Activated CD4-positive, alpha-beta T cell treated with anti-CD3 and anti-CD28 coated beads for 4 hours (primary cell): ENCODE measurements at places on chromosomes 16 and 17.

GRCh38 chr16:13961099-13961811 lies 41.3 kb downstream of the ERCC4 start:
- DNase-seq, result no peak

DNA sequence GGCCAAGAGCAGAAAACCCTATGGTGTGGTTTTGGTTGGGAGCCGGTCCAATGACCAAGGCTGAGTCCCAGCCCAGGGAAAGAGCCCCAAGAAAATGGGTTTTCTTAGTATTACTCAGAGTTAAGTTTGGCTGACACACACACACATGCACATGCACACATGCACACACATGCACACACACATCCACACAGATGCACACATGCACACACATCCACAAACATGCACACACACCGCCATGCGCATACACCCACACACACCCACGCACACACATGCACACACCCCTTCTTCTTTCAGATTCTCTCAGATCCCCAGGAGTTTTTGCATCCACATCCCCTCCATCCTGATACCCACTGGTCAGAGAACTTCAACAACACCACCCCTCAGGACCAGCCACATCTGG lies 9.1 kb downstream of the ABCC12 start:
- DNase-seq, result no peak

DNA sequence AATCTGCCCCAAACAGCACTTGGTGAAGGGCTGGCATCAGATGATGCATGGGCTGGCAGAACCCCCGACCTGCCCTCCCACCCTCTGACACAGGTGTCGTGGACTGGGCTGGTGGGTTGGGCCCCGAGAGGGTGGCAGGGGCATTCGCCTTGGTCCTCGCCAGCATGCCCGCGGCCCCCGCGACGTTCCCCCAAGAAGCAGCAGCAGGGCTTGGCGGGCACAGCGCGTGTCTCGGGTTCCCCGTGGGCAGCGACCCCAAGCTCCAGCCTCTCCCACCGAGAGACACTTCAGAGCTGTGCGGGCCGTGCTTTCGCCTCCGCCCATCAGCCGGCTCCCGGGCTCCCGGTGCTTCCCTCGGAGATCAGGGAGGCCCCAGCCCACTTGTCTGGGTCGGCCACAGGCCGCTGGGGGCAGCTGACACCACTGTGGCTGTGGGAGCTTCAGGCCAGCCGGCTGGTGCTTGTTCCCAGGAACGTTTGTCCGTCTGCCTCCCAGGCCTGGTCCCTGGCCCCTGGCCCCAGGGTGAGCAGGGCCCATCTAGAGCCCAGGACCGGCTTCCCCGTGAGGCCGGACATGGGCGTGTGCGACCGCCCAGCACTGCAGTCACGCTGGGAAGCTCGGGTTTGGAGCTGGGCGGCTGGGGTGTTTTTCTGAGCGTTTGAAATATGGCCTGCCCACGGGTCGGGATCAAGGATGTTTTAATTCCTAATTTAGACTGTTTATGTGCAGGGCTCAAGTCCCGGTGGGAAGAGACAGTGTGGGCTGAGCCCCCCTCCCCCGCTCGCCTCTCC lies 16.6 kb downstream of the CACNA1H start:
- no peak for DNase-seq

DNA sequence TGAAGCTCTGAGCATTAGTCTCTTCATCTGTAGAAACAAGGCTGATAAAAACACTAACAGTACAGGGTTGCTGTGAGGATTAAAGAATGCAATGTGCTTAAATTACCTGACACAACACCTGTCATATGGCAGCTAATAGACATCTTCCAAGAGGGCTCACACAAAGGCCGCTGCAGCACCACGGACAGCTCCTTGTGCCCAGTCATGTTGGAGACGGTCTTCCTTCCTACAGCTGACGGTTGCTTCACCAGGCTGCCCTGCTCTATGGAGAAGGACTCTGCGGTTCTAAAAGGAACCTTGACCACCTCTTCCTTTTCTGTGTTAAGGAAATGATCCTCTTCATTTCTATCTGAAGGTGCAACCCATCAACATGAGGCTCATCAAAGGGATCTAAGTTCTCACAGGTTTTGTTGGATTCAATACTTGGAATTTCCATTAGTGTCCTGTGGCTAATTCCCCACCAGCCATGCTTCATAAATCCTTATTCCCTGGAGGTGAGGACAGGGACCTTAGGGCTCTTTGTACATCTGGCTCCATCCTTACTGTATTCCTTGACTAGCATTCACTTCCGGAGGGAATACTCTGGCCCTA lies 138.9 kb upstream of the CES5A start:
- DNase-seq, result peak; percentile 3

DNA sequence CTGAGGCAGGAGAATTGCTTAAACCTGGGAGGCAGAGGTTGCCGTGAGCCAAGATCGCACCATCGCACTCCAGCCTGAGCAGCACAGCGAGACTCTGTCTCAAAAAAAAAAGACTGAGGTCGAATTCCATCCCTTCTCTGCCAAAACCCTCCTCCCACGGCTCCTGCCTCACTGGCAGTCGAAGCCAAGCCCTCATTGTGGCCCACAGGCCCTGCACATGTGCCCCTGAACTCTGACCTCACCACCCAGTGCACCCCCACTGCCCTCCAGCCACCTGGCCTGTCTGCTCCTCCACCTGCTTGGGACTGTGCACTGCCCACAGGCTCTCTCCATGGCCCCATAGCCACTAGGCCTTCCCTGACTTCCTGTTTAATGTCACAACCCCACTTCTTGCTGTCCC lies 7.0 kb downstream of the MYO15A start:
- DNase-seq, result no peak

GRCh38 chr16:11233727-11234376 lies 22.2 kb downstream of the SOCS1 start:
- DNase-seq, result peak; percentile 76

- peak; percentile 27 for DNase-seq
Measured at GRCh38 chr17:74960570-74961342, 11.8 kb downstream of the HID1 start.

GRCh38 chr17:58337600-58338453 lies 9.2 kb upstream of the TSPOAP1 start:
- peak; percentile 96 for DNase-seq

DNA sequence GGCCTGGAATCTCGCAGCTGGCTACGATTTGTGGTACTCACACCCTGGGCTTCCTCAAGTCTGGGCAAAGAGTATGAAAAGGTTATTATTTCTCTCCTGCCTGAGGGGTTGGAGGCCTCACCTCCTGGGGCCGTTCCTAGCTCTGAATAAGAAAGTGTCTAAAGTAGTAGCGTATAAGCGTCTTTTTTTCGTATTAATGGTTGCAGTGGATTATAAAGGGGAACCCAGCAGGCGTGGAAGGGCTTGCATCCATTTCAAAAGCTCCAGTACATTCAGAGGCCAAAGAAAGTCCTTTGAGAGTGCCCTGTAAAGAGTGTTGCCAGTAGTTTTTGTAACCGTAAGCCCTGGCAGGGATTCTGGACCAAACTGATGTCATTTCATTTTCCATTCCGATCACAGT lies 72.2 kb upstream of the MPHOSPH6 start:
- DNase-seq, result no peak

DNA sequence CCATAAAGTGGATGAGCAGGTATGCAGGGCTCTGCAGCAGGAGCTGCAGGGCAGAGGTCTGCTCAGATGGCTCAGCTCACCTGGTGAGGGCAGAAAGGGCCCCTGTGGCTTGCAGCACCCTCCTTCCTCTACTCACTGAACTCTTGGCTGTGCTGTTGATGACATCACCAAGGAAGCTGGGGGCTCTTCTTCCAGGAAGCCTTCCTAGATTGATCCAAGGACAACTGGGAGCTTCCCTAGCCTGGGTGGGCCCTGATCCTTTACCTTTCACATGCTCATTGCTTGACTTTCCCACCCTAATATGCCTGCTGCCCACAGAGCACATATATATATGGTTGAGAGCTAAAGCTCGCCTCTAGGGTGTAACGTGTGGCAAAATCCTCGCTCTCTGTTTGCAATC lies 2.5 kb downstream of the KIF19 start:
- no peak for DNase-seq

DNA sequence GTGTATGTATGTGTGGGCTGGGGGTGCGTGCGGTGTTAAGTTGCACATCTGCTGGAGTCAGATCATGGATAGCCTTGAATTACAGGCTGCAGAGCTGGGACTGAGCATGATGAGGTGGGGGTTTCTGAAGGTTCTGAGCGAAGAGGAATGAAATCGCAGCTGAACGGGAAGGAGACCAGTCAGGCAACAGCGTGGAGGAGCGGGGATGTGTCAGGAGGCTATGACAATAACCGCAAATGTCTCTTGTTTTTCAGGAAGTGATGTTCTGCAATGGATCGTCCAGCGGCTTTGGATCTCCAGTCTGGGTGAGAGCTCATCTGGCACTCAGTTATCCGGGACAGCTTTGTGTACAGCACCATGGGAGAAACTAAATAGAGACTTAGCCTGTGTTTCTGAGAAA lies 20.9 kb downstream of the RGS9 start:
- no peak for DNase-seq

DNA sequence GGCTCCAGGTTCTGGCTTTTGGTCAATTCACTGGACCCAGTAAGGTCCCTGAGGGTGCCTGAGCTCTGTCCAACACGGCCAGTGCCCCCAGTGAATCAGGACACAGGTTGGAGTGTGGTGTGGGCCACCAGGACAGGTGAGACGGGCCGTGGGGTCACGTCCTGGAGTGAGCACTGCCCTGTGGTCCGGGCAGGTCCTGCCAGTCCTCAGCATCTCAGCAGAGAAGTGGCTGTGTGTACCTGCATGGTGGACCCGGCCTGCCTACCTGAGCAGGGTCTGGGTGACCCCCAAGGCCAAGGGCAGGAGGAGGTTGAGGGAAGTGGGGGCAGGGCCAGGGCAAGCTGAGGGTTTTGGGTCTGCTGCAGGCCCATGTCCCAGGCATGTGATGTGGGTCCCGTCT lies 1.9 kb upstream of the GNG13 start:
- no peak for DNase-seq

- no peak for DNase-seq
Measured at GRCh38 chr17:46977348-46977747, 1.7 kb downstream of the RPRML start.

GRCh38 chr17:69390795-69391501 lies 23.5 kb upstream of the MAP2K6 start:
- DNase-seq, result no peak

DNA sequence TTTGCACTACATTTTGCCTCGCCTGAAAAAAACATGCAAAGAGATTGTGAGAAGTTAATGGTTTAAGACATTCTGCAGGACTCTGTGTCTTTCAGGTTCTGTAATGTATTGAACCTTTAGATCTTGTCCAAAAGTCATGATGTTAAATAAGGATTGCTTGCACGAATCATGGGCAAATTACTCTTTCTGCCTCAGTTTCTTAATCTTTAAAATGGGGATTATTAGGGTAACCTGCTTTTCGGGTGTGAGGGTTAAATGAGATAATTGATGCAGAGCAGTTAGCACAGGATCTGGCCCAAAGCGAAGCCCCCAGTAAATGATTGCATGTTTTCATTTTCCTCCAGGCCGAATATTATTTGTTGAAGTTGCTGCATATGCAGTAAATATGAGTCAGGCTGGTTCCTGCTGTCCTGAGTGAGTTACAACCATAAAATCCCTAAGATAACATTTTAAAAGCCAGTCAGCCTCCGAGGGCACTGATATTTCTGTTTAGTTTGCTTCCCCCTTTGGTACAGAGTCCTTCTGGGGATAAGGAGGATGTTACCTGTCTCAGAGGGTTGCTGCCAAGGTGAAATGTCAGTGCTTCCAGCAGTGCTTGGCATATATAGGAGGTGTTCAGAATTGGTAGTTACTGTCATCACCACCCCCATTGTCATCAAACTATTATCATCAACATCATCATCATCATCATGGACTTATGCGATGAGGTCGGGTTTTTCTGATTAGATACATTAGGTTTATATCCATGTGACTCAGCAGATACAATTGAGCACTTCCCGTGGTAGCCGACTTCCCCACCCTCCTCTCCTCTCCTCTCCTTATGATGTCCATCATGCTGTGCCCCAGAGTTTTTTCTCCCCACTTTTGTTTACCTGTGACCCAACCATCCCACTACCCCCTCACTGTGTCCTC lies 20.6 kb upstream of the ARHGAP17 start:
- no peak for DNase-seq

DNA sequence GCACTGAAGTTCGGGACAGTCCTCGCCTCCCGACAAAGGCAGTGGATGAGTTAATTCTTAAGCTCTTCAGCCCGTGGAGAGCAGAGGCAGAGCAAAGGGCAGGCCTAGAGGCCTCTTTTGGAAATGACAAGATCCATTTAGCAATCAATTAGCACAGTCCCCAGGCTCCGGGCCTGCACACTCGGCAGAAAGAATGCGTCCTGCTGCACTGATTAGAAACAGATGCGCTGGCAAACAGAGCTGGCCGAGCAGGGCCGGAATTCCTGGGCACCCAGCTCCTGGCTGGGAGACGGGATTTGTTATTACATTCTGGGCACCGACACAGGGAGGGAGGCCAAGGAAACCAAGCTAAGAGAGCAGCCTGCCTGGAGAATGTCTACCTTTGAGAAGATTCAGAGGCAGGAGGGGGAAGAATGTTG lies 162.9 kb downstream of the COPRS start:
- no peak for DNase-seq

- DNase-seq, result no peak
Measured at GRCh38 chr17:6509921-6510320, 46.4 kb downstream of the PITPNM3 start.

DNA sequence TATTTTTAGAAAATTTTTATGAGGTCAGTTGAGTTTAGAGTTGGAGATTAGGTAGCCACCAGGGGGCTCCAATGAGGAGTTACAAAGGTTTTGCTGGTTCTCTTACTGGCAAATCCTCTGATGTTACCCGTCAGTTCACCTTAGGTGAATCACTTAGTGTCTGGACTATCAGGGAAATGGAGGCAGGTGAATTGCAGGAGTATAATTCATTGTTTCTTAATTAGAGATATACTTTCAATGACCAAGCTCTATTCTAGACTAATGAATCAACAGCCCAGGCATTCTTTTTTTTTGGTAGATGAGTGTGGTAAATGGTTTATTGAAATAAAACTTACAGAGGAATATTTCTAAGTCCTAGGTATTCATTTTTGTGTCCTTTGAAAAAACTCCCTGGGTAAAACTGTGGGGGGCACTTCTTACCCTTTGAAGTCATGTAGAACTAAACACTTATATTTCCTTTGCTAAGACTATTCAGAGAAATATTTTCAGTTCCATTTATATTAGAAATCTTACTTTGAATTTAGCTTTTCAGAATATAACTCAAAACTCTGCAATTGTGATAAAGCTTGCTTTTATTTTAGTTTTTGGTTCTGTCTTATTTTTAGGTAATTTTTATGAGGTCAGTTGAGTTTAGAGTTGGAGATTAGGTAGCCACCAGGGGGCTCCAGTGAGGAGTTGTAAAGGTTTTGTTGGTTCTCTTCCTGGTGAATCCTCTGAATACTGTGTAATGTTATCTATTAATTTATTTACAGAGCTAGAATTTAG lies 17.7 kb downstream of the PSMD11 start:
- DNase-seq, result peak; percentile 73

DNA sequence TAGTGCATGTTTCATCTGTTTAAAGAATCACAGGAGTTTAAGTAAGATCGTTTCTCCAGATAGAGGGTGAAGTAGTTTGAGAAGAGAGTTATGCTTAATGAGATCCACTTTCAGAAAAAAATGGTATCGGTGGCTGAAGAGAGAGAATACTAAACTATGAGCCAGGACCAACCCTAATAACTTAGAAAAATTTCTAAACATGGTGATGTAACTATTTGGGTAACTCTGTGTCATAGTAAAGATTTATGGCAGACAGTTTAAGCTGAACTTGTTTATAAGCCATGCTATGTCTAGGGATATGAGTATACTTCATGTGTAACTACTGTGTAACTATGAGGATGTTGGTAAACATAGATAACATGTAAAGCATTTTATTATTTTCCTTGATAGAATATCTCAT lies 489.5 kb downstream of the KCNJ2 start:
- DNase-seq, result no peak
